ENCODE measurements at places on chromosomes 16 and 17.

GRCh38 chr17:40515011-40515410 is 13.6 kb upstream of the TNS4 start:
- ATAC-seq: no peak

- ATAC-seq: peak; percentile 80
Observed at GRCh38 chr17:3594051-3594800, 15.0 kb downstream of the TRPV1 start.

GRCh38 chr16:66220702-66221101 is 145.8 kb upstream of the CDH5 start:
- no peak for ATAC-seq

DNA sequence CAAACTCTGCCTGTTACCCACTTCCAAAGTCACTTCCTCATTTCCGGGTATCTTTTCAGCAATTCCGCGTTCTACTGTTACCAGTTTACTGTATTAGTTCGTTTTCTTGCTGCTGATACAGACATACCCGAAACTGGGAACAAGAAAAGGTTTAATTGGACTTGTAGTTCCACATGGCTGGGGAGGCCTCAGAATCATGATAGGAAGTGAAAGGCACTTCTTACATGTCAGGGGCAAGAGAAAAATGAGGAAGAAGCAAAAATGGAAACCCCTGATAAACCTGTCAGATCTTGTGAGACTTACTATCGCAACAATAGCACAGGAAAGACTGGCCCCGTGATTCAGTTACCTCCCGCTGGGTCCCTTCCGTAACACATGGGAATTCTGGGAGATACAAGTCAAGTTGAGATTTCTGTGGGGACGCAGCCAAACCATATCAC is 30.9 kb downstream of the PAFAH1B1 start:
- ATAC-seq: no peak

GRCh38 chr16:85086347-85087291 is 25.7 kb downstream of the CIBAR2 start:
- ATAC-seq: peak; percentile 74

- ATAC-seq: no peak
Observed at GRCh38 chr16:81618661-81619060, 160.4 kb upstream of the PLCG2 start.

DNA sequence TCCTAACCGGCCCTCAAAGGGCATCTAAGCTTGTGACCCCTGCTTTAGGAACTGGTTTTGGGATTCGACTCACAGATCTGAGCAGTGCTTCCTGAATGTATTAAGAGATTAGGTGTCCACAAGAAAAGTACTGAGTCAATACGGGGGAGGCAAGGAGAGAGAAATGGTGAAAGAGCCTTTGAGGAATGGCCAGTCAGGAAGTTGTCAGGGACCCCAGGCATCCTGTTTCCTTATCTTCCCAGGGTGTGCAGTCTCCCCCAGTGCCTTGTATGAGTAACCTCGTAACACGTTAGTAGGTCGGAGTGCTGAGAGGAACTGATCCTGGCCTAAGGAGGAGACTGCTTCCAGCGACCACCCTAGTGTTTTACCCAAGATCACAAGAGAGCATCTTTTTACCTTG is 16.4 kb upstream of the TMED6 start:
- ATAC-seq: no peak

GRCh38 chr17:82913304-82914043 is 73.7 kb upstream of the ZNF750 start:
- peak; percentile 28 for ATAC-seq

DNA sequence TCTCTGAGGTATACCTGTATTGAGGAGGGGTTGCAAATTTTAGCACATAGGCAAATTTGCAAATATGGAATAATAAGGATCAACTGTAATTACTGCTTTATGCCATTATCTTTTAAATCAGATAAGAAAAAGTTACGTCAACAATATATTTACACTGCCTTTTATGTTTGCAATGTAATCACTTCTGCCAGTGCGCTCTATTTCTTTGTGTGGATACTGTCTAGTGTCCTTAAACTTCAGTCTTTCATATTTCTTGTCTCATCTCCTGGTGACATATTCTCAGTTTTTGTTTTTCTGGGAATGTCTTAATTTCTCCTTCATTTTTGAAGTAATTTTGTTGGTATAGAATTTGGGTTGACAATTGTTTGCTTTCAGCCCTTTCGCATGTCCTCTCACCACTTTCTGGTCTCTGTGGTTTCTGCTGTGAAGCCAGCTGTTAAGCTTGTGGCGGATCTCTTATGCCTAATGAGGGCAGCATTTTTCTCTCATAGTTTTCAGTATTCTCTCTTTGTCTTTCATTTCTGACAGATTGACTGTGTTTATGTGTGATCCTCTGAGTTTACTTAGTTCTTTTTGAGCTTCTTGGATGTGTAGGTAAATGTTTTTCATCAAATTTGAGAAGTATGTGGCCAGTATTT is 37.6 kb upstream of the ABCC11 start:
- ATAC-seq: no peak

DNA sequence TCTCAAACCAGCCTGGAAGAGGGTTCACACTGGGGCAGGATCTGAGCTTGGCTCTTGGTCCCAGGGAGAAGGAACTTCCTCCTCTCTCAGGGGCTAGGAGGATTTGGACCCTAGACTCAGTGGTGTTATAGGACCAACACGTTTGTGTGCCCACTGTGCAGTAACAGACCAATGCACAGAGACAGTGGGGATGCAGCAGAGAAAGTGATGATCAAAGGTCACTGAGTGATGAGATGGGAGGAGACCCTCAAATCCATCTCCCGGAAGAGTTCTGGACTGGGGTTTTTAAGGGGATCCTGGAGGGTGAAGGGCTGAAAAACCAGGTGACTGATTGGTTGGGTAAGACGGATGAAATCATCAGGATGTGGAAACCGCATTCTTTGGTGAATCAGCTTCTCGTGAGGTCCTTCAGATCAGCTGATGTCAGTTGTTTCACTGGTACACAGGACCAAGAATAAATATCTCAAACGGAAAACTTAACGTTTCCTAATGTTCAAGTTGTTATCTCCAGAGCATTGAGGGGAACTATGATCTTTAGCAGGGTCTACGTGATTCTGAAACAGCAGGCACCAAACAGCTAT is 3.3 kb upstream of the VAC14 start:
- ATAC-seq: no peak

DNA sequence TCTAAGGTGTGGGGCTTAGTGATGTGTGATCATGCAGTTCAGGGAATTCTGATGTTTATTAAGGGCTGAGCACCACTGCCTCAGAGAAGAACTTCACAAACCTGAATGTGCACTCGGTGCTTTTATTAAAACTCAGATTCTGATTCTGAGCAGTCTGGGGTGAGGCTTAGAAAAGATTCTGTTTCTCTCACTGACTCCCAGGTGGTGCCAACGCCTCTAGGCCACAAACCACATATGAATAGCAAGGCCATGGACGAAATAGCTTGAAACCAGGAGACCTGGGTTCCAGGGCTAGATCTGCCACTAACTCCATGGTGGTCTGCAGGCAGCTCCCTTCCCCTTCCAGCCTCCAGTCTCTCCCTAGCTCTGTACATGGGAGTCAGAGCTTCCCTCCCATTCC is 169.1 kb downstream of the HS3ST3B1 start:
- no peak for ATAC-seq

GRCh38 chr17:13735861-13736260 is 134.1 kb upstream of the HS3ST3A1 start:
- ATAC-seq: no peak

- peak; percentile 41 for ATAC-seq
Observed at GRCh38 chr16:86664522-86665318, 86.4 kb downstream of the FOXL1 start.

DNA sequence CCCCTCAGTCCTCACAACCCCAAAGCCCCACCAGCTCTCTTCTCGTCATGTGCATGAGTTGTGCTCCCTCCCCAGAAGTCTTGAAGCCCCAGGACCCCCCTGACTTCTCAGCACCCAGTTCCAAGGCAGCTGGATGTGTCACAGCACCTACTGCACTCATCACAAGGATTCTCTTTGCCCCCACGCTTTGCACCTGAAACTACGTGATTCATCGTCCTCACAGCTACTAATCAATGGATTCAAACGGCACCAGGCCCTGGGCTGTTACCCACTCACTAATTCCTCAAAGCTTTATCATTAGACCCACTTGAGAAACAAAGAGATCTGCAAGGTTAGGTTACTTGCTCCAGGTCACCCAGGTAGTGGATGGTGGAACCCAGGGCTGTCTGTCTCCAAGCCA is 45.1 kb upstream of the NDRG4 start:
- ATAC-seq: no peak

GRCh38 chr17:19000531-19001325 is 3.8 kb downstream of the FAM83G start:
- ATAC-seq: peak; percentile 22

GRCh38 chr17:82384730-82385481 is 13.3 kb downstream of the UTS2R start:
- ATAC-seq: peak; percentile 29

- ATAC-seq: peak; percentile 66
Observed at GRCh38 chr17:34519282-34519681, 60.1 kb upstream of the TMEM132E start.

GRCh38 chr17:11704041-11704440 is 105.8 kb downstream of the DNAH9 start:
- ATAC-seq: no peak

DNA sequence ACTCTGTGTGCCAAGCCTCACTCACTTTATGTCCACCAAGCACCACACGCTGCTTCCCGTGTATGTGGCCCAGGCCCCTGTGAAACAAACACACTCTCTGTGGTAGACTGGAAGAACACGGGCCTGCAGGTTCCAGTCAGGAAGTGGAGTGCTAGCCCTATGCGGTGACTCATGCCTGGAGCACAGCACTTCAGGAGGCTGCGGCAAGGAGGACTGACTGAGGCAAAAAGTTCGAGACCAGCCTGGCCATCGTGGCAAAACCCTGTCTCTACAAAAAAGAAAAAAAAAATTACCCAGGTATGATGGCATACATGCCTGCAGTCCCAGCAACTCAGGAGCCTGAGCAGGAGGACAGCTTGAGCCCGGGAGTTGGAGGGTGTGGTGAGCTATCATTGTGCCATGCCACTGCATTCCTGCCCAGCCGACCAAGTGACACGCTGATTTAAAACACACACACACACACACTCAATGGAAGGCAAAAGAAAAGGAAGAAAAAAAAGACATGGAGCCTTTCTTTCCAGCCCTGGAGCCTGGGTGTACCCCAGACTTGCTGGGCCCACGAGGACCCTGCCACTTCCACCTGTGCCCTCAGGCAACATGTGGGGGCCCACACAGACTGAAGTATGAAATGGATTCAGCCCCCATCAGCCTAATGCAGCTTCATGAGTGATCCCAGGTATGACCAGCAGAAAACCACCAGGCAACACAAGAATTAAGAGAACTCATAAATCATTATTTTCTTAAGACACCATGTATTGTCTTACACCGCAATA is 126.6 kb downstream of the ANKRD11 start:
- peak; percentile 81 for ATAC-seq

DNA sequence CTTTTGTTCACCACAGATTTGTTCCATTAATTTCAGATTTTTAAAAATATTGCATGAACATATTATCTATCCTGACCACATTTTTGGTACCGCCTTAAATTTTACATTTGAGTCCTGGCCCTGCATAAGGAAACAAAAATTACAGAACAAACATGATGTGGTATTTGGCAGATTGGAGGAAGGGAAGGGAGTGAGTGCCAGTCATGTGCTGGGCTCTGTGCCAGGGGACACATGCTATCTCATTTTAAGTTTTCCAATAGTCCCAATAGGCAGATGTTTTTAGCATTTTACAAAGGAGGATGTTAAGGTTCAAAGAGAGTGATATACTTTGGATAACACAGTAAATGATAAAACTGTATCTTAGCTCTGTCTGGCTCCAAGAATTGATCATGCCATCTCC is 185.1 kb downstream of the CDK5R1 start:
- no peak for ATAC-seq

GRCh38 chr17:65085397-65085796 is 28.9 kb upstream of the GNA13 start:
- ATAC-seq: peak; percentile 21

- no peak for ATAC-seq
Observed at GRCh38 chr17:80453998-80454556, 22.3 kb downstream of the NPTX1 start.

DNA sequence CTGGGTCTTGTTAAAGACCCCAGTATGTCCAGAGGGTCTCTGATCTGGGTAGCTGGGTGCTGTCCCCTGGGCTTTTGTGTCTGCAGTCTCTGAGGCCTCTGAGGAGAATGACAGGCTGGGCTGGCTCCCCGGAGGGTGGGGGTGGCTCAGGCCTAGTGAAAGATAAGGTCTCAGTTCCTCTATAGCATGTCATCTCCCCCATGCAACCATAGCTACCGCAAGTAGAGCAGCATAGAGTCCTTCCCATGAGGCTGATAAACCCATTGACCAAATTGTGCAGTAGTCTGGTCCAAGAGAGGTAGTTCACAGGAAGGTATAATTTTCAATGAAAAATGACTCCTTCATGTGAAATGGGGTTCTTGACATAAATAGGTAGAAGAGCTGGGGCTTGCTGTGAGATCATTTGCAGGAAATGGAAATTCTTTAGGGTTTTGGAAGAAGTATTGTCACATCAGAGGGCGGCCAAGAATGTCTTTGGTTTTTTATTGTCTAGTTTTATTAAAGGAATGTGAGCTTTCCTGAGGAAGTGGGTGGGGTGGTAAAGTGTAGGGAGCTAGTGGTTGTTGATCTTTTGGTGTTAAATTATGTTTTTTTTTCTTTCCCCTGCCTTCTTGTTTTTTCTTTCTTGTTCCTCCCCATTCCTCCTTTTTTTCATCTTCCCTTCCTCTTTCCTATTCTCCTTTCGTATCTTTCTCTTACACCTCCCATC is 21.0 kb downstream of the SLC7A6OS start:
- no peak for ATAC-seq

DNA sequence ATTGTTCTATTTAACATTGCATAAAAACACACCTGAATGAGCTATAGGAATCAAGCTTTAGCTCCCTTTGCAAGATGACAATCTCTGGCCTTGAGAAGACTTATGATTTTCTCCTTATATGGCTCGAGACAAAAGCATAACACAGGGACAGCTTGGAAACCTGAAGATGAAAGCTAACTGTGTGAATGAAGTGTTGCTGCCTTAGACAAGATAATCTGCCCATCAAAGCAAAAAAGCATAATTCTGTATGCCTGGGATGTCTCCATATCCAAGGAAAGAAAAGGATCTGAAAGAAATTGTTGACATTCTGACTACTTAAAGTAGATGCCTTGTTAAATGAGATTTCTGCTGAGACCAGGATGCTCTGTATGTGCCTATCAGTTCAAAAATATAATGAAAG is 526.7 kb upstream of the TOM1L1 start:
- ATAC-seq: no peak

- ATAC-seq: no peak
Observed at GRCh38 chr17:81241648-81242420, 2.7 kb downstream of the NDUFAF8 start.

- ATAC-seq: no peak
Observed at GRCh38 chr17:47869114-47869513, 18.2 kb upstream of the SP6 start.

DNA sequence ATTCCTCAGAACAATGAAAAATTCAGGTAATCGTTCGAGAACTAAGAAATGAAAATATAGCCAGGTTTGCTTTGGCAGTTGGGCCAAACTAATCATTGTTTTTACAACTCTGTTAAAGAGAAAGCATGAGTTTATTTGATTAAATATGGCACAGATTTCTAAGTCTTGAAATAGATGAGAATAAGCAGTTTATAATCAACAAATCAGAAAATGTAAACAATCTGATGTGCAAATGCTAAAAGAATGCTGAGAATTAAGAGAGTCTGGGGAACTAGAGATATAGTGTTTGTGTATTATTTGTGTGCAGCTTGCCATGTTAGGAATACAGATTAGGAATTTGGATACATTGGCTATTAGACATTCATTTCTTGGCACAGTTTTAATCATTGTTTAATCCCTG is 212.5 kb downstream of the TANC2 start:
- ATAC-seq: peak; percentile 44
